ENCODE measurements at places on chromosomes 13 and 19.

- DNase-seq, result no peak
These were observed 83.5 kb downstream of the SLITRK1 start for GRCh38 chr13:83798731-83799130.

GRCh38 chr13:21137696-21138095 lies 38.7 kb downstream of the SKA3 start:
- DNase-seq, result no peak

GRCh38 chr19:33064458-33064791 lies 263 bp downstream of the RHPN2 start:
- DNase-seq, result no peak

GRCh38 chr19:34259367-34260095 lies 5.2 kb downstream of the GARRE1 start:
- no peak for DNase-seq

DNA sequence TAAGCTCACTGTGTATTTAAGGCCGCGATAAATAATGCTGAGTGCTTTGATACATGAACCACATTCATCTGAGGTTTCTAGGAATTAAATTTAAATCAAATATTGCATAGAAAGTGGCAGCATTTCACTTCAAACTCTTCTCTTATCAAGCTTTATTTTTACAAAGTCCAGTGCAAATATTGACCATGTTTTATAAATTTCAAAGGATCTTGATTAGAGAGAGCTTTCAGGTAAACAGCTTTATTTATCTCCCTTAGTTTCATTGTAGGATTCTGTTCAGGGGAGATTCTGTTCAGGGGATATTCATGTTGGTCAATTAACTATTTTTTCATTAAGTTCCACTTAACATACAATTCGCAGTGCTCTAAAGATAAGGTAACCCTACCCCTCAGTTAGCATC lies 249.7 kb upstream of the IRS2 start:
- no peak for DNase-seq

- no peak for DNase-seq
These were observed 1399.2 kb upstream of the ATXN8OS start for GRCh38 chr13:68708336-68708908.

- DNase-seq, result no peak
These were observed 820.6 kb downstream of the PCDH17 start for GRCh38 chr13:58452123-58452623.

DNA sequence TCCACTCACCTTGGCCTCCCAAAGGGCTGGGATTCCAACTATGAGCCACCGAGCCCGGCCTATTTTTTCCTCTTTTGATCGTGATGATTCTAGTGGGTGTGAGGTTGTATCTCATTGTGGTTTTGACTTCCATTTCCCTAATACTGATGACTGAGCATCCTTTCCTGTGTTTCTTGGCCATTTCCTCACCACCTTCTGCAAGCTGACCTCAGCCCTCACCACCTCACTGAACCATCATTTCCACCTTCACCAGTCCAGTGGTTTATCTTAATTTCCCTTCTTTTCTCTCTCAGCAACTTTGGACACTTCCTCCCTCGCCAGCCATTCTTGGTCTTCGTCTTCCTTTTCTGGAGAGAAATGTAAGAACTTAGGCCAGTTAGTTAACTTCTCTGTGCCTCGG lies 13.0 kb upstream of the BICRA start:
- DNase-seq, result no peak

GRCh38 chr19:18422530-18423191 lies 3.5 kb downstream of the SSBP4 start:
- DNase-seq, result no peak

DNA sequence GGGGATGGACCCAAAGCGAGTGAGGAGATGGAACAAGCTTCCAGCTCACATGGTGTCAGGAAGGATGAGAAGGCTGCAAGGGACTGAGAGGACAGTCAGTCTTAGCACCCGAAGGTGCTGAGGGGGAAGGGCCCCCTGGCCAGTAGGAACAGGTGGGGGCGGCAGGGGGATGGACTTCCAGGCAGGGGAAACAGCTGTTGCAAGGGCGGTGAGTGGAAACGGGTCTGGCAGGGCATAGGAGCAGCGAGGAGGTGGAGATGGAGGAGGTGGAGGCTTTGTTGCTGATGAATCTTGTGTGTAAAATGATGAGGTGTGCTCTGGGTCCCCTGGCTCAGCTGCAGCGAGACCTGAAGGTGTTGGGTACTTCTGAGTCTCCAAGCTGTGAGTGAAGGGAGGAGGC lies 1.2 kb downstream of the MAP1S start:
- DNase-seq, result no peak

- DNase-seq, result no peak
These were observed 26.5 kb downstream of the FPR3 start for GRCh38 chr19:51821456-51821855.

DNA sequence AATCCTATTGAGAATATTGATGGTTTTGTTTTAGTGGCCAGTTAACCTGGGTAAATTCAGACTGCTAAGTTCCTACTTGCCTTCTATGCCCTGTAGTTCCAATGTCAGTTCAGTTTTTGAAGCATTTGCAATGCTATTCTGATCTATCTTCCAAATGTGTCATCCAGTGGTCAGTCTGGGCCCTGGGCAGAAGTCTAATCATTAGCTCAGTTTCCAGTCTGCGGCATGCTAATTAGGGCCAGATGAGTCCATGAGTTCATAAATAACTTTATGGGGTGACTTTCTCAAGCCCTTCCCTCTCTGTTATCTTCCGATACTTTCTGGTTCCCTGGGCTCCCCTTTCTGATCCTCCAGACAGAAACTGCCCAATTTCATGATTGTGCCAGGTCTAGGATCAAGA lies 32.7 kb downstream of the FAM187B start:
- no peak for DNase-seq

GRCh38 chr13:50585674-50586413 lies 257.6 kb downstream of the DLEU7 start:
- DNase-seq, result no peak

- no peak for DNase-seq
These were observed 6.2 kb downstream of the ZNF444 start for GRCh38 chr19:56147307-56147706.

DNA sequence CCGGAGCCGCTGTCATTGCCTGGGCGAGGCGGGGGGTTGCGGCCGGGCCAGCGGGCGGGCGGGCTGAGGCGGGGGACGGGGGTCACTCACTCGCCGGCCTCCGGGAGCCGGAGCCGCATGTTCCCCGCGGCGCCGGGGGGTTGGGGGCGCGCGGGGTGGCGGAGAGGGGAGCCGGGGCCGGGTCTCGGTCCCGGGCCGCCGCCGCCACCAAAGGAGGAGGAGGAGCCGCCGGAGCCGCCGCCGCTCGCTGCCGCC lies 149 bp downstream of the MED26 start:
- no peak for DNase-seq

- DNase-seq, result no peak
These were observed 1.6 kb downstream of the SBK2 start for GRCh38 chr19:55535173-55535964.

- peak; percentile 71 for DNase-seq
These were observed 7.6 kb downstream of the EGLN2 start for GRCh38 chr19:40806423-40807146.

GRCh38 chr13:104310861-104311260 lies 1244.6 kb upstream of the SLC10A2 start:
- DNase-seq, result no peak

DNA sequence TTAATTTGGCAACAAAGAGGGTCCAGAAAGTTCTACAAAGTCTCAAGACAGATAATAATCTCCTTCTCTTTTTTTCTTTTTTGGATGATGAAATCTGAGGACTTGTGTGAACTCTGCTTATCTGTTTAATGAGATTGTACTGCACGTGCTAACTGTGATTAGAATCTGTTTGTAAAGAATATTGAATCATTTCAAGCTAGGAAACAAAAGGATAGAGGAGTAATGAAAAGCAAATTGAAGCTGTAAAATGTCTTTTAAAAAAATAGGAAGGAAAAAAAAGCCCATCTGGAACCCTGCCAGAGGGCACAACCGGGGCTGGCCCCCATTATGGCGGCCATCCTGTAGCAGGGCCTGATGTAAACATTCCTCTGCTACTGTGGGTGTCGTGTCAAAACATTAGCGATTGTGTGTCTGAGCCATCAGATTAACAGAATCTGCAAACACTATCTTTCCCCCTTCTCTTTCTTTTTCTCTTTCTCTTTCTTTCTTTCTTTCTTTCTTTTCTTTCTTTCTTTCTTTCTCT lies 83.0 kb downstream of the FLT1 start:
- no peak for DNase-seq

DNA sequence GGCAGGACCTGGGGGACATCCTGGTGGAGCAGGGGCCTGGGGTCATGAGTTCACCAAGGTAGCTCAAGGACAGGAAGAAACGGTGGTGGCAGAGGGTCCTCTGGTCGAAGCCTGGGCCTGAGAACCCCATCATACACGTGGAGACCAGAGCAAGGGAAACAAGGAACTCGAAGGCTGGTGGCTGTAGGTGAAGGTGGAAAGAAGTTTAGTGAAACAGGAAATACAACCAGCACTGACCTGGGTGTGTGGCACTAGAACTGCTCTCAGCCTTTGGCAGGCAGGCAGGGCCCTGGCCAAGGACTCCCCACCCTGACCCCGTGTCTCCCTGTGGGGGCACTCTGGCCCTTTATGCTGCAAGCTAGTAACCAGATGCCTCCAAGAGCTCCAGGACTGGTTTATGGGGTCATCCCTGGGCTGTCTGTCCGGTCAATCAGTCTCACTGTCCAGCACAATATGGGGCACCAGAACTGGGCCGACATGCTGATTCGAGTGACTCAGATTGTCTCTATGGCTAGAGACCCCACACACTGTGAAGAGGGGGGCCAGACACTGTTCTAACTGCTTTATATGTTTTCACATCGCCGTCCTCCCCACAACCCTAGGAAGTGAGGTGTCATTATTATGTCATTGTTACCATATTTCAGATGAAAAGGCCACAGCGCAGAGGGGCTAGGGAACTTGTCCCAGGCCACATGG lies 3.8 kb downstream of the COX6B2 start:
- DNase-seq, result no peak

DNA sequence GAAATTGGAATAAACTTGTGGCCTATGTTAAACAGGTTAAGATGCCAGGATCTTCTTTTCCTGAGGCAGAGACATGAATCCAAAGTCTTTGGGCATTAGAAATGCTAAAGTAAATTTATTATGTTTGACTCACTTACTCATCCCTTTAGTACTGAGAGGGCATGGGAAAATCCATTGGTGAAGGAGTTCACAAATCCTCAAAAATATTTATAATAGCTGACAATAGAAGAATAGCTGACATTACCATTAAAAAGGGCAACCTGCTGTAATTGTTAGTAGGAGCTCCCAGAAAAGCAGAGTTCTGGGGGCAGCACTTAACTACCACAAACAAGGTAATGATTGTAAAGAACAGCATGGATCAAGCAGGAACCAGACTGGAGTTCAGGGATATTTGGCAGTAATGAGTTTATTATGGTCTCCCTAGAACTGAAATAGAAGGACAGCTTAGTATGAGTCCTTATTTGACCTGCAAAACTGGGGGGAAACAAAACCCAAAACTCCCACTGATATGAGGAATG lies 285.8 kb upstream of the KLHL1 start:
- no peak for DNase-seq

- no peak for DNase-seq
These were observed 169.5 kb downstream of the NUFIP1 start for GRCh38 chr13:44819772-44820171.

DNA sequence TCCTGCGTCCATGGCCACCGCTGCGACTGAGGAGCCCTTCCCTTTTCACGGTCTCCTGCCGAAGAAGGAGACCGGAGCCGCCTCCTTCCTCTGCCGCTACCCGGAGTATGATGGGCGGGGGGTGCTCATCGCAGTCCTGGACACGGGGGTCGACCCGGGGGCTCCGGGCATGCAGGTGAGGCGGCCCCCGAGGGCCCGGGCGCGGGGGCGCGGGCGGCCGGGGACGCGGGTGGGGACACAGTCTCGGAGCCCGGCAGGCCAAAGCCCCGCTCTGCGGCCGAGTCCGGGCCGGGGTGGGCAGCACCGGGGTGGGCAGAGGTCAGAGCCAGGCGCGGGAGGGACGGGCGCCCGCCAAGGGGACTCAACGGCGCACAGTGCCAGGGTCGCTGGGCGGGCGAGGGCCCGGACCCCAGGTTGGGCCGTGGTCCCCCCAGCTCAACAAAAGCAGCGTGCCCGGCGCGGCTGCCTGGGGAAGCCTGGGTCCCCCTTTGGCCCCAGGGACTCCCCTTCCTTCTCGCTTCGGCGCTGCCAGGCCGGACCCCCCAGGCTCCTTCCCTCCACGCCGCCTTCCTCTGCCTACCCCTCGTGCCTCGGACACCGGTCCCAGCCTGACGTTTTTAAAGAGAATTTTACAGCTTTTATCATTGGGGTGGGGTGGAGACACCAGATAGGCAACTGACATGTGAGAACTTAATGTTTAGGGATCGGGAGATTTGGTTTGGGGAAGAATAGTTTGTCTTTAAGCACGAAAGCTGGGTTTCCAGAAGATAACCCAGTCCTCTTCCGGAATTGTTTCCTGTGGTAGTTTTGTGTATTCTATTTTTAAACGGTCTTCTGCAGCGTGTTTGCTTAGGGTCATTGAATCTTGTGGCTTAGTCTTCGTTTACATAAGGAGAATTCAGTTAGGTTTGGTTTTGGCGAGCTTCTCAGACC lies 509 bp downstream of the TPP2 start:
- peak; percentile 22 for DNase-seq

DNA sequence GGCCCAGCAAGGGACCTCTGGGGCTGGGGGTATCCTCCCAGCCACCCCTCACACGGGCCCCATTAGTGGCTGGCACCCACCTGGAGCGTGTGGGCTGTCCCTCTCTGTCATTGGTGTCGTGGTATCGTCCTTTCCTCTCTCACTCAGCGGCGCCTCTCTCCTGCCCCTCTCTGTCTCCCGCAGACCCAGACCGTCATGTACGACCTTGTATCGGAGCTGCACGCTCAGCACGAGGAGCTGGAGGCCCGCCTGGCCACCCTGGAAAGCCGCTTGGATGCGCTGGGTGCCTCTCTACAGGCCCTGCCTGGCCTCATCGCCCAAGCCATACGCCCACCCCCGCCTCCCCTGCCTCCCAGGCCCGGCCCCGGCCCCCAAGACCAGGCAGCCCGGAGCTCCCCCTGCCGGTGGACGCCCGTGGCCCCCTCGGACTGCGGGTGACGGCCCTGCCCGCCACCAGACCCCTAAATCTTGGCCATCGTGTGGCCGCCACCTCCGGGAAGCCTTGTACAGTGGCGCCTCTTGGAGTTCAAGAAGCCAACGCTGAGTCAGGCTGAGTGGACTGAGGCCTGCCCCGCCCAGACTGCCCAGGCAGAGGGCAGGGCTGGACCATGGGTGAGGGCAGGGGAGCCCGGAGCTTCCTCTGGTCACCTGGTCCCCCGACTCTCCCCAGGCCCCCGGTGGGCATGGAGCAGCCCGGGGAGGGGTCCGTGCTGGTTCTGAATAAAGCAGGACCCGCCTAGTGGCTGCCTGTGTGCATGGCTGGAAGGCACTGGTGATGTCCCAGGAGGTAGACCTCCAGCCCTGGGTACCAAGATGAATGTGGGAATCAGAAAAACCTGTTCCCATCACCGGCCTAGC lies 9.8 kb upstream of the ARRDC2 start:
- DNase-seq, result no peak

DNA sequence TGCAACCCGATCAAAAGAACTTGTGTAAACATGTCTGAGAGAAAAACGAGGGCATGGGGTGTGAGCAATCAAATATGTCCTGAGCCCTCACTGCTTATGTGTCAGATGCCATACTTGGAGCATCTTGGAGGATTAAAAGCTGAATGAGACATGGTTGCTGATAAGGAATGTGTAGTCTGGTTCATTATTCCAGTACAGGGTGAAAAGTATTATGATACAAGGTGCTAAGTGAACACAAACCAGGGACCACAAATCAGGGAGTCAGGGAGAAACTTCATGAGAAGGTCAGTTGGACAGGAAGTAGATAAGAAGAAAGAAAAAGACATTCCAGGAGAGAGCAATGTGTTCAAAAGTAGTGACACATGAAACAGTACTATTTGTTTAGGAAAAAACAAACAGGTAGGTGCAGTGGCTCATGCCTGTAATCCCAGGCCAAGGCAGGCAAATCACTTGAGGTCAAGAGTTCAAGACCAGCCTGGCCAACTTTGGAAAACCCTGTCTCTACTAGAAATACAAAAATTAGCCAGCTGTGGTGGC lies 2.0 kb upstream of the RCBTB1 start:
- no peak for DNase-seq
